ENCODE measurements at places on chromosomes 2 and 18. TPM values are rescaled to one million over a fixed set of nuclear protein-coding genes. Genes with fewer than 3 reads are reported as not detected.

GRCh38 chr2:25149646-25150045, 18.7 kb downstream of the POMC start:
- no peak for DNase-seq

Gene PLEK
- total RNA-seq: 3.0 TPM

Gene TMEFF2
- total RNA-seq: not detected

DNA sequence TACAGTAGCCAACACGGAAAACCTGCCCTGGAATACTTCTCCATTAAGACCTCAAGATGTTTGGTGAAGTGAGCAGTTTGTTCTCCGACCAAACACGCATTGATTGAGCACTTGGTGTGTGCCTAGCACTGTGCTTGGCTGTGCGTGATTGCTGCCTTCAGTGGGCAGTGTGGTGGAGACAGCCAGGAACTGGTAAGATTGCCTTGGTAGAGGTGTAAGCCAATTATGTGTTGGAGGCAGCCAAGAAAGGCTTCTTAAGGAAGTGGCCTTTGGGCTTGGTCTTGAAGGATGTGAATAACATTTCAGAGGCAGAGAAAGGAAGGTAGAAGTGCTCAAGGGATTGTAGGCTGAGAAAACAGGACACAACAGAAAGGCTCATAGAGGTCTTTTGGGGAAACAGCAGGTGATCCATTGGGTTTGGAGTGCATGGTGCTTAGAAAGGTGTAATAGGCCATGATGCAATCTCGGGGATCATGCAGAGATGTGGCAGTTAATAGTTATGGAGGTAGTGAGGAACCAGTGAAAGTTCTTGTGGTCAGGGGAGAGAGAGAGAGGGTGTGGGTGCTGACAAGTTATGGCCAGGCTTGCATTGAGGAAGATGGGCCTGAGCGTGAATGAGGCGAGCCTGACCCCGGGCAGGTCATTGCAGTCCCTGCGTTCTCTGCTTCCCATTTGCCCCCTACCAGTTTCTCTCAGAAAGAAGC, 6.3 kb downstream of the B3GNT2 start:
- no peak for DNase-seq

GRCh38 chr18:59866551-59867269, 33.1 kb upstream of the PMAIP1 start:
- no peak for DNase-seq

Gene WDSUB1
- total RNA-seq: 2.6 TPM

- DNase-seq: no peak
Measured at GRCh38 chr2:144780983-144781382, 261.1 kb upstream of the ZEB2 start.

DNA sequence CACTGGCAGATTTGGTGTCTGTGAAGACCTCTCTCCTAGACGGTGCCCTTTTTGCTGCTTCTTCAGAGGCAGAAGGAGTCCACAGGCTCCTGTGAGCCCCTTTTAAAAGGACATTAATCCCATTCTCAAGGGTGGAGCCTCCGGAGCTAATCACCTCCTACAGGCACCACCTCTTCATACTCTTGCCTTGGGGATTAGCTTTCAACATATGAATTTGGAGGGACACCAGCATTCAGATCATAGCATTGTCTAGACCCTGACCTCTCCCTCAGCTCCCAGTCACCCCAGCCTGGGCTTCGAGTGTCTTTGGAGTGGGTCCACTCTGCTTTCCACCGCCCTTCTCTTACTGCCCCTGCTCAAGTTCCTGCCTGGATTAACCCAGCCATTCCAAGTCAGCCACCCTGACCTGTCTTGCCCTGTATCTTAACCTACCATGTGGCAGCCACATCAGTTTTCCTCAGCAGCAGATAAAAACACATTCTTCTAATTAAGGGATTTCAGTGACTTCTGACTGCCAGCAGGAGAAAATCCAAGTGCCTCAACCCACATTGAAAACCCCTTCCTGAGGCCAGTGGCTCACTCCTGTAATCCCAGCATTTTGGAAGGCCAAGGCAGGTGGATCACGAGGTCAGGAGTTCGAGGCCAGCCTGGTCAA, 6.1 kb upstream of the NCL start:
- no peak for DNase-seq

DNA sequence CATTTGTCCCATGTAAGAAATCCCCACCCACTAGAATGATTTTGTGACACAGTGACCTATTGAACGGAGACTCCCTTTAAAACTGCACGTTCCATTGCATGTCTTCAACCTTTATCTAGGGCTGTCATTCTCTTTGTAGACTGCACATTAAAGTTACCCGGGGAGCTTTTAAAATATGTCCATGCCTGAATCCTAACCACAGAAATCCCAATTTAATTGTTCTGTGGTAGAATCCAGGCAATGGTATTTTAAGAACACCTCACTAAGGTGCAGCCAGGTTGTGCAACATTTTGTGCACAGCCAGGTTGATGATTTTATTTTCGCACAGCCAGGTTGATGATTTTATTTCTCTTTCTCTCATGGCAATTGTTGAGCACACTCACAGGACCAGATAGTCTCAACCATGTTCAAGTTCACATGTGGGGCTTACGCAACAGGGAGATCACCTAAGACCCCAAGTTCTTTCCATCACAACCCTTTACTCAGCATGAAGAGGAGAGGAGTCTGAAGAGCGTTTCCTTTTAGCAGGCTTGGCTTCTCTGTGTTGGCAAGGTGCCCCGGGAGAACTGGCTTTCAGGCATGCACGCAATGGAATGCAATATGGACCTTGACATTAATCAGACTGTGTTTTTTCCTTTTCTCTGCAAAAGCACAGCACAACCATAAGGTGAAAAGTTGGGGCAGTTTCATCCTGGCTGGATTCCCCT, 467.3 kb upstream of the ETAA1 start:
- peak; percentile 86 for DNase-seq

GRCh38 chr2:216031960-216032689, 18.8 kb upstream of the MREG start:
- DNase-seq: no peak

DNA sequence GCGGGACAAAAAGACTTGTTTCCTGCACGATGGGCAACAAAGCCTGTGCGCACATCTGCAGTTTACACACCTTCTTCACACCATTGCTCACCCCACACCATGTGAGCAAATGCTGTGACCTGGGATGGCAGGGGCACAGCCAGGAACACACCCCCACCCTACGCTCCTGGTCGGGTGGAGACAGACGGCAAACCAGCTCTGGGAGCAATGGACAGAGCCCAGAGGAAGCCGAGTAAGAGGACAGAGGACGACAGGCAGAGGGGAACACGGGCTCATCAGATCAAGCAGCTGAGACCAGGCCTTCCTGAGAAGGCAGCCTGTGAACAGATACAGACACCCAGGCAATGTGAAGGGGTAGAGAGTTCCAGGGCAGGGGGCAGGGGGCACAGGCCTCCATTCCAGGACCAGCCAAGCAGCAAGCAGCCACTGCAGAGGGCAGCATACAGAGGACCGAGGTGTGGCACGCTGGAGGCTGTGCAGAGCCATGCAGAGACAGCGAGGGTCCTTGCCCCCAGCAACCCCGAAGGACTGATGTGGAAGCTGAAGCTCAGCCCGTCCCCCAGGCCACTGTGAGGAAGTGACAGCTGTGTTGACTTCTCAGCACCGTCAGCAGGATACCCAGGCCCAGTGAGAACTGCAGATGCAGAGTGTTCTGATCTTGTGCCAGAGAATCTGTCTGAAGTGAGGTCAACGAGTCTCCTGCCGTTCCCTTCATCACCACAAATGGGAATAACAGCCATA, 46.2 kb downstream of the PARD6G start:
- DNase-seq: no peak

GRCh38 chr2:197256021-197256420, 54.6 kb downstream of the ANKRD44 start:
- DNase-seq: no peak

DNA sequence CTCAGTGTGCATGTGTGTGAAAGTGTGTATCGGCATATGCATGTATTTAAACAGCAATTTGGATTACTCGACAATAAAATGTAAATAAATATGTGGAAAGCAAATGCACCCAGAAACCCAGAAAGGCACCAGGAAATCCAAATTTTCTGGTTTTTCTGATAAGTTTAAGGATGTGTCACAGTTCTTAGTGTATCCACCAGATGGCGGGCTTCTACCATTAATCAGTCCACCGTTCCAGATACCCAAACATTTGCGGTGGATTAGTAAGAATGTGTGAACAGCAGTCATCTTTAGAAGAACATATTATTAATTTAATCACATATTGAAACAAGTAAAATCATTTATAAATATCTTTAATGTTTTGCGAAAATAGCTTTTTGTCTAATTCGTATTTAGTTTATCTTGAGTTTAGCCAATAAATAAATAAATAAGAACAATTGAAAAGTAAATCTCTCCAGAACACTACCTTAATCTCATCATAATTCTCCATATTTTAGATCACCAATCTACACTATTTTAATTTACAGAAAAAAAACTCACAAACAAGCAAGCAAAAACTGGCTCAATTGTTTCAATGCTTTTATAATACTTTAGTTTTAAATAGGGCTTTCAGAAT, 298.9 kb downstream of the DSEL start:
- peak; percentile 61 for DNase-seq

DNA sequence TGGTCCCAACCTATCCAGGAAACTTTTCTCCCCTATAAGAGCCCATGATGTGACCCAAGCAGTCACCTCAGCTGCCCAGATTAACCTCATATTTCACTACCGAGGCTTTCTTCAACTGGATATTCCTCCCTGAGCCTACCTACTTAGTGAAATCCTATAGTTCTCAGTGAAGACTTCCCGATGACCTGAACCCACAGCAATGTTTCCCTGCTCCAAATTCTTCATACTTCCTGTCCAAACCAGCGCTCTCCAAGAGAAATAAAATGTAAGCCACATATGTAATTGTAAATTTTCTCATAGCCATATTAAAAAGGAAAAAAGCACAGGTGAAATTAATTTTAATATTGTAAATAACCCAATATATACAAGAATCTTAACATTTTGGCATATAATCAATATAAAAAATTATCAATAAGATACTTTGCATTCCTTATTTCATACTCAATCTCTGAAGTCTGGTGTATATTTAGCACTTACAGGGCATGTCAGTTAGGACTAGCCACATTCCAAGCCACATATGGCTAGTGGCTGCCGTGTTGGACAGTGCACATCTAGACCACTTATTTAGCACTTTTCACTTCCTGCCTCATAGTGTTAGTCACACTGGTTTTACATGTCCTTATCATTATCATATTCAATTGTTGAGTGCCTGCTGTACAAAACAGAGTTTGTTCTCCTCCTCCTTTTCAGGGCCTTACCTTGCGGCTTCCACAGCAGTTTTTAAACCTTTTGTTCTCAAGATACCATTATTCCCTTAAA, 1.9 kb upstream of the STAT4 start:
- DNase-seq: no peak

Gene IGFBP5
- 415 TPM for total RNA-seq

DNA sequence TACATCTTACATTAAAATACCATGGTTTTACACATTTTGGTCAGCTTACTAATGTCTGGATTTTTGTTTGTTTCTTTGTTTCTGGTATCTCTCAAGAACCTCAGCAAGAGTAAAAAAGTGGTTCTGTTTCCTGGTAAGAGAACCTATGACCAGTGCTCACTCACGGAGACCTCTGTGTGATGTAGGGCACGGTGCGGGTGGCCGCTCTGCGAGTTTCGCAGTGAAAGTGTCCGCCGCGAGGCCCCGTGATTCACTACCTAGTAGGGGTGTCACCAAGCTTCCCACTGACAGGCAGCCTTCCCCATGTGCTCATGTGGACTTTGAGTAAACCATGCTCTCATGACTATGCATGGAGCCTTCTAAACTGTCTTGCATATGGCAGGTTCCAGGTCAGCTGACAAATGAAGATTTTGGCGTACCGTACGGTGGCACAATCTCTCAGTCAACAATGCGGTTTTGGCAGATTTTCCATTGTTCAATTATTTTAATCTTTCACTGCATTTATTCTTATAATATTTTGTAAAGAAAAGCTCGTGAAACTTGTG, 137.3 kb downstream of the DCDC2C start:
- DNase-seq: no peak

GRCh38 chr2:225582355-225583116, 183.0 kb downstream of the NYAP2 start:
- DNase-seq: no peak

Gene LINC00305
- total RNA-seq: not detected

- no peak for DNase-seq
Measured at GRCh38 chr18:29726646-29727045, 1315.9 kb downstream of the DSC3 start.

Gene EDAR
- not detected for total RNA-seq

GRCh38 chr18:78242254-78242643, 737.4 kb upstream of the SALL3 start:
- no peak for DNase-seq

Gene ALPI
- total RNA-seq: not detected

DNA sequence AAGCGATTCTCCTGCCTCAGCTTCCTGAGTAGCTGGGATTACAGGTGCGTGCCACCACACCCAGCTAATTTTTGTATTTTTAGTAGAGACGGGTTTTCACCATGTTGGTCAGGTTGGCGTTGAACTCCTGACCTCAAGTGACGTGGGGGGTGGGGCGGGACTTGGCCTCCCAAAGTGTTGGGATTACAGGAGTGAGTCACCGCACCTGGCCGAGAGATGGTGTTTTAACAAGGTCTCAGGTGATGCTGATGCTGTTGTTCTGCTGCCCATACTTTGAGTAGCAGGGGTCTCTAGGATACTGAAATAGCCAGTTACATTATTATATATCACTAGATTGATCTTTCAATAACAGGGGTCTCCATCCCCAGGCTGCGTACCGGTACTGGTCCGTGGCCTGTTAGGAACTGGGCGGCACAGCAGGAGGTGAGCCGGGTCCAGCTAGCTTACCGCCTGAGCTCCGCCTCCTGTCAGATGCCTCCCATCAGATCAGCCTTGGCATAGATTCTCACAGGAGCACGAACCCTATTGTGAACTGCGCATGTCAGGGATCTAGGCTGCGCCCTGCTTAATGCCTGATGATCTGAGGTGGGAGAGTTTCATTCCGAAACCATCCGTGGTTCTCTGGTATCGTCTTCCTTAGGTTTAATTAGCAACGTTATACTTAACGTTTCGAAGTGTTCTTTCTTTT, 48.3 kb upstream of the SLC38A11 start:
- no peak for DNase-seq

Gene FER1L5
- 3.6 TPM for total RNA-seq

DNA sequence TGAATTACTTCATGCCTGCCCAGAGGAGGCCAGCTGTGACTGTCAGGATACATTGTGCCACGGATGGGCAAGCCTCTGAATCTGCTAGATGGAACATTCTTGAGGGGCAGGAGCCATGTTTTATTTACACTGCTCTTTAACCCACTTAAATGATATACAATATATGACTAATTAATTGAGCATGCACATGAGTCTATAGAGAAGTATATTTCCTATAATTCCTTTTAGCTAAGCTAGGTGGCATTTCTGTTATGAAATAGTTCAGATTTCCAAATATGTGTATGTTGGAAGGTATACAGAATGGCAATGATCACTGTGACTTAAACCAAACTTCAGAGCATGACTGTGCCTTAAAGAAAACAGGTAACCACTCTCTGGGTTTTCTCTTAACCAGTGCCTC, 131.7 kb downstream of the RAB3GAP1 start:
- no peak for DNase-seq

Gene SAG
- total RNA-seq: not detected

DNA sequence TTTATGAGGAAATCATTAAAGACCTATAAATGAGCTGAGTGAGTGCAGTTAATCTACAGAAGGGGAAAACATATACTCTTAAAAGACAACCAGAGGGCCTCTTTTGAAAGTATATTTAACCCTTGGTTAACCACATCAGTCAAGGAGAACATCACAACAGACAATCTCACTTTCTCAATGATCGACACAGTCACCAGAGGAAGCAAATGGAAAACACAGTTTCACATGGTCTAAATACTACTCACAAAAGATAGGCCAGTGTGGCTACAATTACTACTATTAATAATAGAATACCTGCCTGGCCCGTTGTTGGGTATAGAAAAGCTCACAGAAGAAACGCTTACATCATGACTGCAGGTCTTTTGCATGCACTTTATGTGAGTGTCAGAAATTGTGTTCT, 426.2 kb downstream of the NCKAP5 start:
- DNase-seq: no peak
